Hematopoietic multipotent progenitor cell treated with erythropoietin and hydrocortisone succinate and interleukin-3 and kit ligand, for 6 days (in vitro differentiated cells): ENCODE measurements at places on chromosomes 3 and 15.

GRCh38 chr15:47477341-47477740, 240.0 kb upstream of the SEMA6D start:
- DNase-seq: no peak

DNA sequence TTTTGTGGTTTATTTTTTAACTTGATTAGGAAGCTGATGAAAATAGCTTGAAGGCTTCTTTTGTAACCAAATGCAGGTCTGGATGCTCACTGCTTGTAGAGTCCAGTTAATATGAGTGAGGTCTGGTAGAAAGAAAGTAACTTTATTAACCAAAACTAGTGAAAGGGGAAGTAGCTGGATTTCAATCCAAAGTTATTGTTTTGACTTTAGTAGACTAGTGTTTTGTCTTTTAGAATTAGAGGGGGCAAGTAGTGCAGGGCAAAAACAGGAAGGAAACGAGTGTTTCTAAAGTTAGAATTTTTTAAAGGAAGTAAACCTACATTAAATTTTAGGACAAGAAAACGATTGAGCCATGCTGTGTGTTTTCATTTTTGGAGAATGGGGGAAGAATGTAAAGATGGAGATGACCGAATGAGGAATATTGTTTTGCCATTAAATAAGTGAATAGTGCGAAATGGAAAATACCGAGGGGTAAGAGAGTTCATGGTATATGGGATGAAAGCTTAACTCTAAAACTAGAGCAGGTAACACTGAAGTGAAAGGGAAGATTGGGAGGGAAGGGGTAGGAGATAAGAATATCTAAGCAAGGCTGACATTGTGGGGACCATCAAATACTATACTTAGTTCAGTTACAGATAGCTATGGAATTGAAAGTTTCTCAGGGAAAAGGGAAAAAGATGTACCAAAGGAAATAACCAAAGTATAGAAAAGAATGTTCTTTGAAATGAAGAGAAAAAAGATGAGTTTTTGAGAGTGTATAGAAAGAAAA, 40.0 kb downstream of the USP3 start:
- peak; percentile 46 for DNase-seq

DNA sequence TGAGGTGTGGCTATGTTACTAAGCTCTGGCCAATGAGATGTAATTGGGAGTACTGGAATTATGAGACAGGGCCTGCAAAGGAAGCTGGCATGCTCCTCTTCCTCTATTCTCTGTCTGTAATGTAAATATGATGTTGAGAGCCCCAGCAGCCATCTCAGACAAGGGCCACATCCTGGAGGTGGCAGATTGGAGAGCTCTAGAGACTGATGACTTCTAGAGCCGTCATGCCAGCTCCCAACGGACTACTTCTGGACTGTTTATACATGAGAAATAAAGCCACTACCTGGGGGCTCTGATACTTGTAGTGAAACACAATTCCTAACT, 19.7 kb downstream of the PLD1 start:
- DNase-seq: no peak

GRCh38 chr3:112115161-112115739, 17.8 kb downstream of the GCSAM start:
- no peak for DNase-seq

- no peak for DNase-seq
These were observed 495 bp upstream of the MYEF2 start for GRCh38 chr15:48178648-48178931.

GRCh38 chr3:17771177-17772017, 29.0 kb upstream of the TBC1D5 start:
- peak; percentile 86 for DNase-seq

DNA sequence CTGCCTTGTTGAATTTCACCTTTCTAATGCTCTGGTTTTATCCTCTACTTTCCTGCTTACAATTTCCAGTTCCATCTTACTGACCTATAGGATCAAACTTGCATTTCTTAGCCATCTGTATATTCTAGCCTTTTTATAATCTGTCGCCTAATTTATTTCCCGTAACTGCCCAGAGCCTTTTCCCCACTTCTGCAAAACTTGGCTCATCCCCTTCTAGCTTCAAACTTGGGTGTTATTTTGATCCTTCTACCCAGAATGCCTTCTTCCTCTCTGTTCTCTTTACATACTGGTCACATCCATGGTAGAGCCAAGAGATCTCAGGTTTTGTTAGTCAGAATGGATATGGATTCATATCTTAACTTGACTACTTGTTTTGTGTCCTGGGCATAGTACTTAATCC, 2.6 kb downstream of the SACM1L start:
- no peak for DNase-seq

GRCh38 chr3:50112462-50112861, 23.7 kb downstream of the RBM5 start:
- no peak for DNase-seq

DNA sequence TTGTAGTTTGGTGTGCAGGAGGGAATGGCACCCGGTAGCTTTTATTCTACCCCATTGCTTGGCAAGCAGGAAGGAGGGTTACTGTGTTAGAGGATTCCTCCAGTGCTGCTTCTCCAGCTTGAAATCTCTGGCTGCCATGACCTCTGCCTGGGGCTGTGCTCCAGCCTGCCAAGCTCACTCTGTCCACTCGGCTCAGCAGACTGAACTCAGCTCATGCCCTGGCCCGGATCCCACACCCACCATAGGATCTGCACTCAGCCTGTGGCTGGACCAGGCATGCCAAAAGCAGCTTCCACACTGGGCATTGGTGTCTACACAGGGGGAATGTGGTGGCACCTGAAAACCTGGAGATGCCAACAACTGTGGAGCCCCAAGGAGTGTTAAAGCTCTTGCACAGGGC, 26.3 kb downstream of the CLDN16 start:
- no peak for DNase-seq

DNA sequence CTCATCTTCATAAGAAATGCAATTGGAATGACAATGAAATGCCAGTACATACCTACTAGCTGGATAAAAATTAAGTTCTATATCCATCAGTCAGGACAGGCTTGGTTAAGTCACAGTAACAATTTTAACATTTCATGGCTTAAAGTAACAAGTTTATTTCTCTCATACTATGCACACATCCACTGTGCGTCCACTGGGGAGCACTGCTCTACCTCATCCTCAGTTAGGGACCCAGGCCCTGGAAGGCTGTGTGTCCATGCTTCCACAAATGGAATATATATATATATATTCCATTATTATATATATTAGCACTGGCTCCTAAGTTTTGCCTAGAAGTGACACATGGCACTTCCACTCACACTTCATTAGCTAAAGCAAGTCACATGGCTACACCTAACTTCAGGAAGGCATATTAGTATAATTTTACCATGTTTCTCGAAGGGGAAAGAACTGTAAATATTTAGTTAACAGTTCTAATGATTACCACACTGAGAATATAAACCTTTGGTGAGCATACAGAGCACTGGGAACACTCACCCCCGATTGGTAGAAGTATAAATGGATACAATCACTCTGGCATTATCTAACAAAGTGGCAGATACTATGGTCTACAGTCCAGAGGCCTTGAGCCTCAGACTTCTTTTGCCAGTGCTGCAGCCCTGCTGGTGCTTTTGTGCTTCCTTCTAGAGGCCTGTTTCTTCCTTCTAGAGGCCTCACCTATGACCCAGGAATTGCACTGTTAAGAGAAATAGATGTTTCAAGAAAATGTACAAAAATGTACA, 28.6 kb downstream of the AP3S2 start:
- no peak for DNase-seq

DNA sequence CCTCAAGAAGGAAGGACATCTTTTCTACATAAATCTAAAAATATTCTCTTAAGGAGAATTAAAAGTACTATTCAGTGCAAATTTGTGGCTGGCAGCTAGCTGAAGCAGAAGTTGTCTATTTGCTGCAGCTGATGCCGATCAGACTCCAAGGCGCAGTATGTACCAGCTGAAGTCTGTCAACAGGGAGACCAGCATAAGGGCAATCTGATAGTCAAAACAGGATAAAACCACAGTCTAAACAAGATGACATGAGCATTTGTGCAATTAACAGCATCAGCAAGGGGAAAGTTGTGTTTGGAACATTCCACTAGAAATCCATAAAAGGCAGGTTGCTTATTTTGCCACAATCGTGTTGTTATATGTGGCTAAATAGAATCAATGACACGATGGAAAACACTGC, 198.2 kb upstream of the ROBO2 start:
- DNase-seq: no peak

DNA sequence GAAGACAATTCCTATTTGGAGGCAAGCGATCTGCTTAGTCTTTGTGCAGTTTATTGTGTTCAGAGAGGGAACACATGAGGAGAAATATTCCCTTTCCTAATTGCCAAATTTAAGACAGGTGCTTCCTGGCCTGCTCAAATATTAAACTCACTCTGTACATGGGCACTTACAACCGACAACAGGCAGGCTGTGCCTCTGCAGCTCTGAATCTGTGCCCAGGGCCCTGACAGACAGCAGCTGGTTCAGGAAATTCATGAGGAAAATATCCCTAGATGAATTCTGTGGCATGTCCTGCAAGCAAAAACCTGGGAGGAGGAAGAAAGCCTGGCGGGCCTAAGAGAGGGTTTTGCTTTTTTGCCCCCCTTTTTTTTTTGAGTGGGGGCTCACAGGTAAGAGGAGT, 169.3 kb upstream of the TRIM42 start:
- no peak for DNase-seq

DNA sequence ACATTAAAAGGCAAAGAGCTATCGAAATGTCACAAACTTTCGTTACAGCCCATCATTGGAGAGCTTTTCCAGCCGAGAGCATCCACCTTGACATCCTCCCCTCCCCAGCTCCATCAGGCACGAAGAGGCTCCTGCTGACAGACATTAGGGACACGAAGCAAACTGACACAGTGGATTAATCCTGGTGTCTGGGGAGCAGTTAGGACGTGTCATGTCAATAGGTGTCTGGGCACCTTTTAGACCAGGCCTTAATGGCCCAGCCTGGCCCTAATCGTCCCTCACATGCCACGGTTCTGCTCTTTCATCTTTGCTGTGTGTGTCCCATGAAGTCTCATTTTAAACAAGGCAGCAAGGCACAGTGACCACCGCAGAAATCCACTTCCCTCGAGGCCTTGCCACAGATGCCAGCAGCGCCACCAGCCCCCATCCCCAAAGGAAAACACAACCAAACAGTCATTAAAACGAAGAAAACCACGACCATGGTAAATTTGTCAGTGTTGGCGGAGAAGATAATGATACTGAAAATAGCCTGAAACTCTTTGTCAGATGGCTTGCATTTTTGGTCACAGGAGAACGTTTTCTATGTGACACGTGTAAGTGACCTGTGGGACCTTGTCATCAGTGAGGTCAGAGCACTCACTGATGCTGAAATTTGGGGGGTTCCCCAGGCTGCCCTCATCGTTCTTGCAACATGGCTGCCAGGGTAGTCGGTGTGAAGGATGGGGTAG, 16.3 kb upstream of the PCSK6 start:
- no peak for DNase-seq

GRCh38 chr15:69790632-69791031, 307.1 kb downstream of the TLE3 start:
- no peak for DNase-seq

DNA sequence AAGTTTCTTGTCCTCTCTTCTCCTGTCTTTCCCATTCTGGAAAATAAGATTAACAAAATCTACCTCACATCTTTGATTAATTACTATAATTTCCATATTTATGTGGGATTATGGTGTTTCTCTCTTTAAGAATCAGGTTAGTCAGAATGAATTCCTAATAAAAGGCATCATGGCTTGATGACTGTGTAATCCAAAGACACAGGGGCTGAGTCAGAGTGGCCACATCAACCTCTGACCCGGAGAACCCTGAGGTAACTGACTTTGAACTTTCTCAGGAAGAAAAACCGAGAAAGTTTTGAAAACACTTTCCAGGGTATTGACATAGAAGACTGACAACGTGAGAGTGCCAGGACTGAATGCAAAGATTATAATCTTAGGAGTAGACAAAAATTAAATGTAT, 170.3 kb upstream of the MCTP2 start:
- no peak for DNase-seq

GRCh38 chr3:4806535-4807108, 172.6 kb upstream of the BHLHE40 start:
- peak; percentile 22 for DNase-seq

DNA sequence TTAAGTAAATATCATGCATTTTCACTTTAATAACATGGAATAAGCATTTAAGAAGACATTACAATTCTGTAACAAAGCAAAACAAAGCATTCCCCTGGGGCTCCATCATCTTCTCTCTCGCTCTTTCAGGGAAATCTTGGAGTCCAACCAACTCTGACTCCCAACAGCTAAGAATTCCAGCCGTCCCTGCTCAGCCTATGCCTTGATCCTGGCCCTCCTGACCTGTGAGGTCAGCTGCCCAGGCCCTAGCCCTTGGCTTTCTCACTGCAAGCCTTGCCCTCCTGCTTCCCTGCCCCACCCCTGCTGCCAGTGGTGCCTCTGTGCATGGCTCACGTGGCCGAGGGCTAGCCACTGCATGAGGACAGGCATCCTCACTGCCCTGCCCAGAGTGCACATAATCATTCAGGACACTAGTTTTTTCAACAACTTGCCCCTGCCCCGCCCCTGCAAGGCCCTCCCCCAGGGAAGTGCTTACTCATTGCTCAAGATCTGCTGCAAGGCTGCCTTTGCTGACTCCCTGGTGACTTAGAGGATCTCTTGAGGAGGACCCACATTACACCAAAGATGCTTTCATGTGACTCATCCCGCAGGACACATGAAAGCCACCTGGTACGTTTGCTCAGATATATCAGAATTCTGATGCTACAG, 37.6 kb downstream of the MTMR10 start:
- peak; percentile 70 for DNase-seq

DNA sequence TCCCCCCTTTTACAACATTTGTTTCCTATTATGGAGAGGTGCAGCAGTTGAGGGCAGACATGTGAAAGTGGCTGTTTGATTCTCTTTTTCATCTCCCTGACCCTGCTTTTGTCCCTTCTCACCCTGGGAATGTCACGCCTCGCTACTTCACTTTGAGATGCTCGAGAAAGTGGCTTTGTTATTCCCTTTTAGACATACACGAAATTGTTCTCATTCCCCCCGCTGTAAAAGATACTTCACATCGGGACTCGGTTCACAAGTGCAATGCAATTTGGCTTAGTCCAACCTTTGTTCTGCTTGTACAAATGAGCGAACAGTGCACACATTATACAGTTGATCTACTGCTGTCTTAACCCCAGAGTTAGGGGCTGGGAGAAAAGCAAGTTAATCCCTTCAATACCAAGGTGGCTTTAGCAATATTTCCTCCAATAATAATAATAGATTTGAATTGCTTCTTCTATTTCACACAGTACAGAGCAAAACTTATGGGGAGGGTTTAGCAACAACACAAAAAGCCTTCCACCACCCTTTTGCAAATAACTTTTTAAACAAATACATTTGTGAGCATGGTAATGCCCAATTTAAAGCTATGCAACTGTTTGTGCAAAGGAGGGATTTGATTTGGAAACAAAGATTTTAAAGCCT, 5.7 kb upstream of the FOXB1 start:
- no peak for DNase-seq

DNA sequence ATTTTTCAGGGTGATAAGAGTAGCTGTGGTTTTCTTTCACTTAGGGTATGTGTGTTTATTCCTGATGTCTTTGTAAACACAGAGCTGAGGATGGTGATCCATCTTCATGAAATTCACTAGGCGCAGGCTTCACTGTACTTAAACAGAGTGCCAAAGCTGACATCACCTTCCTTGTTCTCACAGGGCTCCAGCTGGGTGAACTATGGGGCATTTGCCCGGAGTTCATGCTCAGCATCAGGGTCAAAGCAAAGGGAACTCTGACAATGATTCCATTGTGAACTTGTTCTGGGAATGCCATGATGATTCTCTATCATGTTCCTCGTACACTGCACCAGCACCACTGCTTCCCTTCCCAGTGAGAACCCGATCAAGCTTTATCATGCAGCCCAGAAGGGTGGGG, 184.8 kb upstream of the P2RY1 start:
- no peak for DNase-seq

- no peak for DNase-seq
These were observed 11.1 kb upstream of the LACTB start for GRCh38 chr15:63110428-63111026.

- no peak for DNase-seq
These were observed 385.6 kb downstream of the SHQ1 start for GRCh38 chr3:72462595-72463011.
